Pancreas (tissue), 10 donors: ENCODE measurements at places on chromosomes 1 and 21.

DNA sequence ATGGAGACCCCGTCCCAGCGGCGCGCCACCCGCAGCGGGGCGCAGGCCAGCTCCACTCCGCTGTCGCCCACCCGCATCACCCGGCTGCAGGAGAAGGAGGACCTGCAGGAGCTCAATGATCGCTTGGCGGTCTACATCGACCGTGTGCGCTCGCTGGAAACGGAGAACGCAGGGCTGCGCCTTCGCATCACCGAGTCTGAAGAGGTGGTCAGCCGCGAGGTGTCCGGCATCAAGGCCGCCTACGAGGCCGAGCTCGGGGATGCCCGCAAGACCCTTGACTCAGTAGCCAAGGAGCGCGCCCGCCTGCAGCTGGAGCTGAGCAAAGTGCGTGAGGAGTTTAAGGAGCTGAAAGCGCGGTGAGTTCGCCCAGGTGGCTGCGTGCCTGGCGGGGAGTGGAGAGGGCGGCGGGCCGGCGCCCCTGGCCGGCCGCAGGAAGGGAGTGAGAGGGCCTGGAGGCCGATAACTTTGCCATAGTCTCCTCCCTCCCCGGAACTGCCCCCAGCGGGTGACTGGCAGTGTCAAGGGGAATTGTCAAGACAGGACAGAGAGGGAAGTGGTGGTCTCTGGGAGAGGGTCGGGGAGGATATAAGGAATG lies 505 bp downstream of the LMNA start:
- no peaks in the 10 kb centered on the region for H3K27me3 ChIP-seq
- H3K4me1 ChIP-seq: peaks cover 41% of the 10 kb centered on the region
- H3K27ac ChIP-seq: peak overlapping the region; percentile 94
- DNase-seq: no peak
- peak overlapping the region; percentile 81 for H3K4me3 ChIP-seq

DNA sequence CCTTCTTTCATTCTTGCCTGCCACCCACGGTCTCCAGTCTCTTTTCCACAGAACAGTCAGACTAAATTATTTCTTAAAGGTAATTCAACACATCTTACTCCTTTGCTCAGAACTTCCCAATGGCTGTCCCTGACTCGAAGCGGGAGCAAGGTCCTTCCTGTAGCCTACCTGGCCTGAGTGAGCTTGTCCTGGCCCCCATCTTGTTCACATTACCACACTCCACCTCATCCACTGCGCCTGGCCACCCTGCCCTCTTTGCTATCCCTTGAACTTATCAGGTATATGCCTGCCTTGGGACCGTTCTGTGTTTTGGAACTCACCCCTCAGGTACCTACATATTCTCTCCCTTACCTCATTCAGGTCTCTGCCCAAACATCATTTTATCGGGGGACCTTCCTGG lies 13.3 kb upstream of the GLIS1 start:
- no peaks in the 10 kb centered on the region for H3K27me3 ChIP-seq
- DNase-seq: no peak
- no peaks in the 10 kb centered on the region for H3K4me1 ChIP-seq
- no peaks in the 10 kb centered on the region for H3K36me3 ChIP-seq

- no peaks in the 10 kb centered on the region for H3K27me3 ChIP-seq
- no peak overlapping the region for H3K27ac ChIP-seq
- H3K4me3 ChIP-seq: no peak overlapping the region
Measured at GRCh38 chr1:225835856-225836255, 25.9 kb downstream of the EPHX1 start.

DNA sequence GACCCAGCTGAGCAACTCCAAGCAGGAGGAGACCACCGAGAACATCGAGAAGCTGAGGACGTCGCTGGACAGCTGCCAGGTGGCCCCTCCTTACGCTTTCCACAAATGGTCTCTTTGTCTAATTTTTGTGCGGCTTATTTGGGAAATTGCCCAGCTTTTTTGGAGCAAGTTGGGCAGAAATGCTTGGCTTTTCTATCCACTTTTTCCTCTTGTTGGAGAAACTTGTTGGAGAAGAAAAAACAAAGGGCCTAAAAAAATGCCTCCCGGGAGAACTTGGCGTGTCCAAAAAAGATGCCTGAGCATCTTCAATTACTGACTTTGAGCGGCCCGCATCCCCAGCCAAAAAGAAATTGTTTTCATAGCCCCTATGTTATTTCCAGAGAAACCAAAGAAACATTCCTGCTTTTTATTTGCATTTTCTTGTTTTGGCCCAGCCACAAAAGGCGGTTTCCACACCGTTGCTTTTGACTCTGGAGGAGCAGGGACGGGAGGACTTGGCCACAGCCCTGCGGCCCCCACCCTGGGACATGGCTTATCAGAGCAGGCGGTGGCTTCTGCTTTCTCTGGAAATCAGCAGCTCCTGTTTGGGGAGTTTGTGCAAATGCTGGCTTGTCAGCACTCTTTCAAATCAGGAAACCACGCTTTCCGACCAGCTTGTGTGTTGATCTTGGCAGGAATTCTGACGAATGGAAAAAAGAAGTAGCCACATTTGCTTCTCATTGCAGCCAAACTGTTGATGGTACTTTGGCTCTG lies 81.2 kb upstream of the EFHD2 start:
- H3K4me3 ChIP-seq: no peak overlapping the region
- peaks cover 15% of the 10 kb centered on the region for H3K4me1 ChIP-seq
- no peaks in the 10 kb centered on the region for H3K36me3 ChIP-seq
- H3K27ac ChIP-seq: peak overlapping the region; percentile 67

- H3K27ac ChIP-seq: no peak overlapping the region
- H3K27me3 ChIP-seq: no peaks in the 10 kb centered on the region
- no peaks in the 10 kb centered on the region for H3K36me3 ChIP-seq
- DNase-seq: no peak
- H3K4me1 ChIP-seq: no peaks in the 10 kb centered on the region
Measured at GRCh38 chr21:41067709-41068108, 100.3 kb upstream of the BACE2 start.

DNA sequence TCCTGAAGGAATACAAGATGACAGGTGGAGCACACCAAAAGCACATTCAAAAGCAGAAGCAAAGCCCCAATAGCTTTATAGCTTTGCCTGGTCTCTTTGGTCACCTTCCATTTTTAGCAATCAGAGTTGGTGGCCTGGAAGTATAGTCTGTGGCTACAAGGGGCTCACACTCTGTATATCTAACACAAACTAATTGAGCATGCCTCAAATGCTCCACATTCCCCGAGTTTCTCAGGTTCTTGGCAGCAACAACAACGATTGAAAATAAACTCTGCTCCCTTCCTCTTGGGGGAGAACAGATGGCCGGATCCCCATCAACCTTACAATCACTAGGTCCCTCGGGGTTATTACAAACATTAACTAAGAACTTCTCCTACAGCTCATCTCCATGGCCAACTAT lies 24.9 kb upstream of the TADA1 start:
- H3K4me3 ChIP-seq: no peak overlapping the region
- no peaks in the 10 kb centered on the region for H3K4me1 ChIP-seq
- H3K27me3 ChIP-seq: no peaks in the 10 kb centered on the region
- no peak for DNase-seq
- H3K27ac ChIP-seq: no peak overlapping the region

GRCh38 chr1:78277253-78277652 lies 213.5 kb upstream of the PTGFR start:
- no peak overlapping the region for H3K27ac ChIP-seq
- no peaks in the 10 kb centered on the region for H3K4me1 ChIP-seq
- no peaks in the 10 kb centered on the region for H3K36me3 ChIP-seq

DNA sequence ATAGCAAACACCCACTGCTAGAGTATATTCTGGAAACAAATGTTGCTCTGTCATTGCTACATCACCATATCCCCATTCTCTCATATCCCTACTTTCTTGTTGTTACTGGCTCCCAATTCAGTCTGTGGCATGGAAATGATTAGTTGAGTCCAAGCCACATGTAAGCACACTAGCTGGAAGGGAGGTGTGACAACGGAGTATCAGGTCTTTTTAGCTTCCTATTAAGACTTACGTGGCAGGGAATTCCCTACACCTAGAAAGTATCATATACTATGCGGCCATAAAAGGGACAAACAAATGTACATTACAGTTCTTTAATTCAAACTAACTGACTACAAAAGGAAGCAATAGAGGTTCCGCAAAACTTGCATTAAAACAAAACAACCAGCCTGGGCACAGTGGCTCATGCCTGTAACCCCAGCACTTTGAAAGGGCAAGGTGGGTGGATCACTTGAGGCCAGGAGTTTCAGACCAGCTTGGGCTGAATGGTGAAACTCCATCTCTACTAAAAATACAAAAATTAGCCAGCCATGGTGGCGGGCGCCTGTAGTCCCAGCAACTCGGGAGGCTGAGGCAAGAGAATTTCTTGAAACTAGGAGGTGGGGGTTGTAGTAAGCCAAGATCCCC lies 48.6 kb downstream of the INTS7 start:
- no peaks in the 10 kb centered on the region for H3K36me3 ChIP-seq
- no peak for DNase-seq
- H3K27ac ChIP-seq: no peak overlapping the region
- H3K4me3 ChIP-seq: no peak overlapping the region
- H3K4me1 ChIP-seq: no peaks in the 10 kb centered on the region

DNA sequence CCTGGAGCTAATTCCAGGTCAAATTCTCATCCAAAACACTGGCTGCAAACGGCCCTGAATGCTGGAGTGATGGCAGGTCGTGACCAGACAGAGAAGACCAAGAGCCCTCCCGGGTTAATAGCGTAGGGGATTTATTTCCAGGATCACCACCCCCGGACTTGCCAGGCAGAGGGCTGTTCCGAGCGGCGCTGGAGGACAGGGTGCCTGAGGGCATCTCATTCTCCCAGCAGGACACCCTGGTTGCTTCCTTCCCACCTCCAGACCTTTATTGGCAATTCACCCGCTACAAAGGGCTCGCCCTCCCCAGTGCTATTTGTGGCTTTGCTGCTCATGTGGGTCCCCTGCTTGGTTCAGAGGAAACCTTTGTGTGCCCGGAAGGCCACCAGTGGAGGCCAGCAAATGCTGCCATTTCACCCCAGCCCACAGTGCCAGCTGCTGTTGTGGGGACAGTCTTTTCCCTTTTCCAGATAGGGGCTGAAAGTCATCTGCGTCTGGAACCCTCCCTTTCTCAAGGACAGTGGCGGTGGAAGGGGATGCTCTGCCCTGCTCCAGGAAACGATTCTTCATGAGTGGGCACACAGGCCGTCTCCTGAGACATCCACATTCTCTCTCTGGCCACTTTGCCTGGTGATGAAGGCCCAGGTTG lies 19.0 kb upstream of the C1orf174 start:
- no peaks in the 10 kb centered on the region for H3K4me1 ChIP-seq
- H3K4me3 ChIP-seq: no peak overlapping the region
- no peaks in the 10 kb centered on the region for H3K27me3 ChIP-seq
- peak; percentile 49 for DNase-seq
- H3K27ac ChIP-seq: no peak overlapping the region

DNA sequence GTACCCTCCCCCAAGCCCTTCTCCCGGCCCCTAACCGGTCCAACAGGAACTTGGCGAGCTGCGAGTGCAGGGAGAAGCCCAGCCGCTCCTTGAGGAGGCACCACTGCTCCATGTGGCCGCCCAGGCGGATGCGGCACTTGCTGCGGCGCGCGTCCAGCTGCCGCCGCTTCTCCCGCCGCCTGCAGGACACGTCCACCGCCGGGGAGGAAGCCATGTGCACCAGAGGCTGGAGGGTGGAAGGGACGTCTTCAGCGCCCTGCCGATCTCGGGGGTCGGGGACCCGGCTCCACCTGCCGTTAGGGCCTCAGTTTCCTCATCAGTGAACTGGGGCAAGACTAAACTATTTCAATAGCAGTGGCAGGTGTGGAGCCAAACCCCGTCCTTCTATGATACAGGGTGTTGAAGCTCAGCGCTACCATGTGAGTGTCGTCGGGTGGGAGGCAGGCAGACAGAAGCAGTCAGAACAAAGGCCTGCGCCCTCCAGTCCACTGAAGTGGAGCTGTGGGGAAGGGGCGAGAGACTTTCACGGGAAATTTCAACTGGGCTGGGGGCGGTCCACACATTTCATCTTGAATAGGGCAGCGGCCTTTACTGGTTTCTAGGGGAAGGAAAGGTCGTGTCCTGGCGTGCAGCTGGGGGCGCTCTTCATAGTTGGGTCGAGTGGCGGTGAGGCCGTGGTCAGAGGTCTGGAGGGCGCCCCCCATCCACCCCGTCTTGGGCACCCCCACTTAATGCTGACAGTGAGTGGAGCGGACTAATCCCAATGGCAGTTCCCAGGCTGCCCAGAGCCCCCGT lies 592 bp downstream of the ZNF692 start:
- DNase-seq: peak; percentile 80
- peaks cover 18% of the 10 kb centered on the region for H3K4me1 ChIP-seq
- no peaks in the 10 kb centered on the region for H3K27me3 ChIP-seq
- no peaks in the 10 kb centered on the region for H3K36me3 ChIP-seq

GRCh38 chr1:44733784-44734183 lies 2.8 kb upstream of the RNU5D-1 start:
- no peaks in the 10 kb centered on the region for H3K36me3 ChIP-seq
- H3K27me3 ChIP-seq: no peaks in the 10 kb centered on the region
- DNase-seq: no peak
- no peak overlapping the region for H3K27ac ChIP-seq
- H3K4me1 ChIP-seq: no peaks in the 10 kb centered on the region
- no peak overlapping the region for H3K4me3 ChIP-seq

GRCh38 chr1:55815745-55816455 lies 600.7 kb upstream of the USP24 start:
- H3K27ac ChIP-seq: no peak overlapping the region
- H3K27me3 ChIP-seq: no peaks in the 10 kb centered on the region
- no peak for DNase-seq
- H3K36me3 ChIP-seq: no peaks in the 10 kb centered on the region
- no peaks in the 10 kb centered on the region for H3K4me1 ChIP-seq

GRCh38 chr1:68361346-68361910 lies 88.3 kb downstream of the RPE65 start:
- H3K4me3 ChIP-seq: no peak overlapping the region
- DNase-seq: no peak
- no peaks in the 10 kb centered on the region for H3K27me3 ChIP-seq
- H3K27ac ChIP-seq: no peak overlapping the region

- peaks cover 4% of the 10 kb centered on the region for H3K4me1 ChIP-seq
- no peak overlapping the region for H3K27ac ChIP-seq
- no peak overlapping the region for H3K4me3 ChIP-seq
- DNase-seq: no peak
- H3K36me3 ChIP-seq: no peaks in the 10 kb centered on the region
- no peaks in the 10 kb centered on the region for H3K27me3 ChIP-seq
Measured at GRCh38 chr1:183879494-183879893, 74.6 kb downstream of the RGL1 start.

GRCh38 chr1:159924025-159924790 lies 1.1 kb downstream of the TAGLN2 start:
- peak overlapping the region; percentile 94 for H3K27ac ChIP-seq
- H3K4me3 ChIP-seq: peak overlapping the region; percentile 46
- H3K27me3 ChIP-seq: no peaks in the 10 kb centered on the region

DNA sequence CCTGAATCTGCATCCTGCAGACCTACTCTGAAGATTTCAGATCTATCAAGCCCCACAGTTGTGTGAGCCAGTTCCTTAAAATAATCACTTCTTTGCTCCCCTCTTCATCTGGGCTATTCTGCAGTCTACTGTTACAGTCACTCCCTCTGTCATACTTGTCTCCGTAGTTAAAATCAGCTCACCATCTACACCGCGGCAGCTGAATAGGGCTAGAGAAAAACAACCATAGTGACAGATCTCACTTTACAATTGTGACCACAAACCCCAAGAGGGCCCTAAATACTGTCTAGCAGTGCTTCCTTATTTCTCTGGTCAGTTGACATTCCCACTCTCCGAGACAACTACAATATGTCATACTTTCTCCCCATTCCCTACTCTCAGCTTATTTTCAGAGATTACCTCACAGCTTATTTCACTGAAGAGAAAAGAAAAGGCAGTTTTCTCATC lies 12.9 kb downstream of the DESI2 start:
- no peak overlapping the region for H3K27ac ChIP-seq
- H3K4me3 ChIP-seq: no peak overlapping the region
- no peak for DNase-seq

- H3K27ac ChIP-seq: no peak overlapping the region
- H3K4me1 ChIP-seq: peaks cover 6% of the 10 kb centered on the region
- DNase-seq: no peak
- no peaks in the 10 kb centered on the region for H3K27me3 ChIP-seq
Measured at GRCh38 chr1:85496941-85497582, 32.1 kb upstream of the DDAH1 start.
